ENCODE measurements at places on chromosomes 7 and 10. TPM values are rescaled to one million over a fixed set of nuclear protein-coding genes. Genes with fewer than 3 reads are reported as not detected.

The RHOBTB1 gene
- total RNA-seq: 22.8 TPM

The HTR5A gene
- total RNA-seq: not detected

The MYL10 gene
- not detected for total RNA-seq

DNA sequence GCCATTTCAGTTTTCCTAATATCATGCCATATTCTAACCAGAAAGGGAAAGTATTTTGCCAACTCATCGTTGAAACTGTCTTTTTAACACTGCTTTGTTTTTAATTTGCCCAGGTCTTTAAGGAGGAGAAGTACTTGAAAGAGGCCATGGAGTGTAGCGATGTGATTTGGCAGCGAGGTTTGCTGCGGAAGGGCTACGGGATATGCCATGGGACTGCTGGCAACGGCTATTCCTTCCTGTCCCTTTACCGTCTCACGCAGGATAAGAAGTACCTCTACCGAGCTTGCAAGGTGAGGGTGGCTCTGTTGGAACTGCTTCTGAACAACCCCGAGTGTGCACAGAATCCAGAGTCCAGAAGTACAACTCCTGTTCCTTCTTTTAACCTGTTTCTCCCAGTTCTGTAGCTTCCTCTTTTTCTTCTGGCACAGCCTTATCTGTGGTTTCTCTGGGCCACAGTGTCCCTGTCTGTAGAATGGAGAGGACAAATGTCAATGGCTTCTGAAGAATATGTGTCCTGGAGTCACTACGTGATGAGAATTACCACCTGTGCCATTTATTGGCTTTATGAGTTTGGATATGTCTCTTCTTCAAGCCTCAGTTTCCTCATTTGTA, 60.1 kb downstream of the LANCL2 start:
- no peak overlapping the region for H3K4me3 ChIP-seq
- H3K27me3 ChIP-seq: no peaks in the 10 kb centered on the region
- DNase-seq: no peak
- no peaks in the 10 kb centered on the region for H3K4me1 ChIP-seq

DNA sequence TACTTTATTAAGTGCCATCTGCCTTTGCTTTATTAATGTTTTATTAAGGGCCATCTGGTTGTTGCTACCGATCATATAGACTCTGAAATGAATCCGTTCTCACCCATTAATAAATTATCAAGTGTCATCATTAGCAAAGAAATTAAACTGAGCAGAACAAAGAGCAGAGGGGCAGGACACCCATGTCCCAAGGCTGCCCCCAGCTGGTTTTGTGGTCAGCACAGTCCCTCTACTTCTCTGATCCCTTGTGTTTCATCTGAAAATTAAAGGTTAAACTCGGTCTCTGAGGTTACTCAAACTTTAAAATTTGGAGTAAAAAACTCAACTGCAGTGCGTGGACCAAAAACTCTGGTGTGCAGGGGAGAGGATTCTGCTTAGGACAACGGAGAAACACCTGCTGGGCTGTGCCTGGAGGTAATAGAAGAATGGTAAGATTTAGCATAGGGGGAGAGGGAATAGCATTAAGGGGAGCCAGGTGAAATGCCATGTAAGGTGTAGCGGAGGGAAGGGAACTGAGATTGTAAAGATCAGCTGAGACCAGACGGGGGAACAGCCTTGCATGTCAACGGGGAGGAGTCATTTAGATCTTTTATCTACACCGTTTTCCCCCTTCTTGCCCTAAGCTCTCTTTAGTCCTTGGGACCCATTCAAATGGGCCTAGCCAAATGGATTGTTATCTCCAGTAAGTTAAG, 10.8 kb upstream of the GSDME start:
- no peak overlapping the region for H3K4me3 ChIP-seq
- no peak overlapping the region for H3K27ac ChIP-seq
- no peaks in the 10 kb centered on the region for H3K4me1 ChIP-seq
- H3K27me3 ChIP-seq: no peaks in the 10 kb centered on the region
- DNase-seq: no peak

- H3K27me3 ChIP-seq: no peaks in the 10 kb centered on the region
- DNase-seq: no peak
- no peak overlapping the region for H3K4me3 ChIP-seq
- no peaks in the 10 kb centered on the region for H3K36me3 ChIP-seq
- H3K4me1 ChIP-seq: no peaks in the 10 kb centered on the region
Observed at GRCh38 chr7:155483245-155483644, 25.3 kb downstream of the EN2 start.

DNA sequence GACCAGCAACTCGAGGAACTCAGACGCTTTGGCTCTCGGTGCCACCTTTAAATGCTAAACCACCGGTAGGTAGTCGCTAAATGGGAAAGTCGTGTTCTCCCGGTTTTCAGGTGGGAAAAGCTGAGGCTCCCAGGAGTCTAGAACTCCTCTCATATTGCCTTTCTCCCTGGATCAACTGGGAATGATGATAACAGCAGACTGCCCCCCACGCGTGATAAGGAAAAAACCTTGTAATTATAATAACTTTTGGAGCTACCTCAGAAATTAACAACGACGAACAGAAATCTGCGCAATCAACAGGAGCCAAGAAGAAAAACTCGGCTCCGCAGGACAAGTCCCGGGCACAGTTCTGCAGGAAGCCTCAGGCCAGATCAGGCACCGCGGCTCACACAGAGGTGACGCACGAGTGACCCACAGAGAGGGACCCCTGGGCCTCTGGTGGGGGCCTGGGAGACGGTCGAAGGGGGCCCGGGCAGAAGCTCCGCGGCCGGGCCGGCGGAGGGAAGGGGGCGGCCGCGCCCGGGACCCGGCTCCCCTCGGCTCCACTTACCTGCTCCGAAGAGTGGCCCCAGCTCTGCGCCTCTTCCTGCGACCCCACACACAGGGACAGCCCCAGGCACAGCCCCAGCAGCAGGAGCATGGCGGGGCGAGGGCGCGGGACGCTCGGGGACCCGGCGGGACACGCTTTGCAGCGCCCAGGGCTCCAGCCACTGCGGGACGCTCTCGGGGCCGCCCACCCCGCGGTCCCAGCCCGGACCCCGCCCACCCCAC, at the start of gene ITIH5:
Gene ITIH5 (minus strand): TSS at position 714 of the 771 bp plus-strand sequence. CDS start 74 bp downstream, at position 640.
- no peaks in the 10 kb centered on the region for H3K36me3 ChIP-seq
- H3K27ac ChIP-seq: peak within 1 kb of the TSS; percentile 4
- peaks cover 3% of the 10 kb centered on the region for H3K4me1 ChIP-seq
- no peaks in the 10 kb centered on the region for H3K27me3 ChIP-seq
- DNase-seq: peak; percentile 51

DNA sequence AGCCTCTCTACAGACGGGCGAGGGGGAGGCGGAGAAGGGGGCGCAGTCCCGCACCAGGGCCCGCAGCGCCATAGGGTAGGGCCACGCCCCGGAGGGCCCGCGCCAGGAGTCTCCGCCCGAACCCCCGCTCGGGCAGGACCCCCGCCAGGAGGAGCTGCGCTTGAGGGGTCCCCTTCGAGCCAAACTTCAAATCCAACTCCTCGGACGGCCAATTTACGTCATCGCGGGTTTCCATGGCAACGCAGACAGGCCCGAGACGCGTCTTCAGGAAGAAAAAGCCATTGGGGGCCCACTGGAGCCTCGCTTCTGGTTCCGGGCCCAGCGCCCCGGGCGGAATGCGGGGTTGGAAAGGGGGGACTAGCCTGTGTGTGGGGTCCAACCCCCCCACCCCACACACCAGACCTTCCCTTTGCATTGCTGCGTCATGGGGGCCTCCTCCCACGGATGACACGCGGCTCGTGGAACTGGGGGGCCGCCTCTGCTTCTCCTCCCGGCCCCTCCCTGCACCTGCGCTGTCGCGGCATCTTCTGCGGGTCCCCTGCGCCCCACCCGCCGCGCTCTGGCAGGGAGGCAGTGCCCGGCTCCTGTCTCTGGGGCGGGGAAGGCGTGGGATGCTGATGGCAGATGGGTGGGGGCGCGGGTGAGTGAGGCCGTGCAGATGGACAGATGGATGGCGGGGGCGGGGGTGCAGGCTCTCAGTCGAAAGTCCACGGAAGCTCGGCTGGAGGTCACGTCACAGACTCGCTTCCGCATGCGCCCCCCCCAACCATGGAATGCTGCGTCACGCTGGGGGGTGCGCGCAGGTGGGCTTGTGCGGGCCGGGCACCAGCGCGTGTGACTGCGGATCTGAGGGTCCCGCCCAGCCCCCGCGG, 1.2 kb downstream of the CALY start:
- H3K27me3 ChIP-seq: no peaks in the 10 kb centered on the region
- no peaks in the 10 kb centered on the region for H3K36me3 ChIP-seq
- H3K4me1 ChIP-seq: no peaks in the 10 kb centered on the region
- H3K27ac ChIP-seq: no peak overlapping the region
- H3K4me3 ChIP-seq: no peak overlapping the region

- no peaks in the 10 kb centered on the region for H3K27me3 ChIP-seq
- no peaks in the 10 kb centered on the region for H3K36me3 ChIP-seq
- no peak overlapping the region for H3K4me3 ChIP-seq
- no peak overlapping the region for H3K27ac ChIP-seq
- H3K4me1 ChIP-seq: no peaks in the 10 kb centered on the region
- DNase-seq: no peak
Observed at GRCh38 chr10:126137562-126138221, 241.3 kb downstream of the FANK1 start.

DNA sequence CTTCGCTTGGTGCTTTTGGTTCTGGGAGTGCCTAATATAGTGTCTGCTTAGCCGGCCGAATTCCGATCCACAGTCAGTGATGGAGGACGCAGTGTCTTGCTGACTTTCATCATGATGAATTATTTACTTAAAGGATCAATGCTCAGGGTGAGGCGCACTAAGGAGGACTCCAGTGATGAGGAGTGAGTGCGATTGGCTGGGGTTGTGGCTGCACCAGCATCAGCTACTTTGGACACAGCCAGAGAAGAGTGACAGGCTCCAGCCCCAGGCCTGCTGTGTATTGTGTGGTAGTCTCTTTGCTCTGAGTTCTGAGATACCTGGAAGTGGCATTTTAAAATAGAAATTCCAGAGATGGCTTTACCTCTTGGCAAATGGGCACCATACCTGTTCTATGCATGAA, 73.3 kb upstream of the ANLN start:
- no peak overlapping the region for H3K27ac ChIP-seq
- no peak for DNase-seq
- no peak overlapping the region for H3K4me3 ChIP-seq
- no peaks in the 10 kb centered on the region for H3K36me3 ChIP-seq
- H3K27me3 ChIP-seq: no peaks in the 10 kb centered on the region
- no peaks in the 10 kb centered on the region for H3K4me1 ChIP-seq

DNA sequence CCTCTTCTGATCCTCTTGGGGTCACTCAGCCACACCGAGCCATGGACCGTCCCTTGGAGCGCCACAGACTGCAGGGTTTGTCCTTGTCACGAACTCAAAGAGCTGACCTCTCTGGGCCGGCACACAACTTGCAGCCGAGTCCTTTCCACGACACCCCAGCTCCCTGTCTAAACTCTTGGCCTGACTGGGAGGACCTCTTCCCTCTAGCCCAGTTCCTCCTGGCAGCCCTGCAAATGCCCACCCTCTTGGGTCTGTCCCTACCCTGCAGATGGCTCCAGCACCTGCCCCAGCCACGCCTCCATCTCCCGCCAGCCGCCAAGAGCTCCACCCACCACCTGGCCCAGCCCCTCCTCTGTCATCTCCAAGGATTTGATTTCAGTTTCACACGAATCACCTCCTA, 339.2 kb downstream of the DNAJB6 start:
- H3K4me1 ChIP-seq: no peaks in the 10 kb centered on the region
- H3K27me3 ChIP-seq: peaks cover 2% of the 10 kb centered on the region
- DNase-seq: no peak
- no peaks in the 10 kb centered on the region for H3K36me3 ChIP-seq
- no peak overlapping the region for H3K4me3 ChIP-seq
- H3K27ac ChIP-seq: no peak overlapping the region

GRCh38 chr7:45696476-45696875, 122.3 kb downstream of the ADCY1 start:
- H3K4me3 ChIP-seq: no peak overlapping the region
- no peaks in the 10 kb centered on the region for H3K27me3 ChIP-seq
- H3K27ac ChIP-seq: no peak overlapping the region
- no peak for DNase-seq
- no peaks in the 10 kb centered on the region for H3K36me3 ChIP-seq
- H3K4me1 ChIP-seq: no peaks in the 10 kb centered on the region

DNA sequence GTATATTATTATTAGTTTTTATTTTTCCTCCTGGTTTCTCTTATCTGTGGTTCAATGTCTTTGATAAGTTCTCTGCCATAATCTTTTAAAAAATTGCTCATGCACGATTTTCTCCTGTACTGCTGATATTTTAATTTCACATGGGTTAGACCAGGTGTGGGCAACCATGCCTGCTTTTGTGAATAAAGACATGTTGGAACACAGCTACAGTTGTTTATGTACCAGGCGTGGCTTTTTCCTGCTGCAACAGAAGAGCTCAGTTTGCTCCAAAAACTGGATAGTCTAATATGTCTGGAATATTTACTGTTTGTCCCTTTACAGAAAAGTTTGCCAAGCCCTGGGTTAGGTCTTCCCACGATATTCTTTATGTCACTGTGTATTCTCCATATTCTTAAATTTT, 105.2 kb downstream of the VWC2 start:
- no peak overlapping the region for H3K4me3 ChIP-seq
- H3K27ac ChIP-seq: no peak overlapping the region
- H3K27me3 ChIP-seq: no peaks in the 10 kb centered on the region
- no peaks in the 10 kb centered on the region for H3K36me3 ChIP-seq
- DNase-seq: no peak
- H3K4me1 ChIP-seq: no peaks in the 10 kb centered on the region

DNA sequence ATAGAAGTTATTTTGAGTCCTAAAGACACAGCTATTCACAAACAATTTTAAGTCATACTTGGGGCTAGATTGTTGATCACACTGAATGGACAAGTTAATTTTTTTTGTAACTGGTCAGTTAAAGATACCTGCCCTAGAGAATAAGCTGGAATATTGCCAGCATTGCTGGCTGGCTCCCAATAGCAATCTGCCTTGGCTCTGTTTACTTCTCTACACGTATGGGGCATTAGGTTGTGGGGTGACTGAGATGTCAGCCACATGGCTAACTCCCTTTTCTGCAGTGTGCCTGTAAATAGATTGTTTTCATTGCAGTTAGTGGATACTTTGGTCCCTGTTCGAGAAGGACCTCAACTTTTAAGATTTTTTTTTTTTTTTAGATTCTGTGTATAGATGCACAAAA, 128.2 kb downstream of the SEMA3E start:
- no peaks in the 10 kb centered on the region for H3K4me1 ChIP-seq
- no peak overlapping the region for H3K4me3 ChIP-seq
- no peaks in the 10 kb centered on the region for H3K27me3 ChIP-seq
- H3K36me3 ChIP-seq: no peaks in the 10 kb centered on the region
- DNase-seq: no peak

DNA sequence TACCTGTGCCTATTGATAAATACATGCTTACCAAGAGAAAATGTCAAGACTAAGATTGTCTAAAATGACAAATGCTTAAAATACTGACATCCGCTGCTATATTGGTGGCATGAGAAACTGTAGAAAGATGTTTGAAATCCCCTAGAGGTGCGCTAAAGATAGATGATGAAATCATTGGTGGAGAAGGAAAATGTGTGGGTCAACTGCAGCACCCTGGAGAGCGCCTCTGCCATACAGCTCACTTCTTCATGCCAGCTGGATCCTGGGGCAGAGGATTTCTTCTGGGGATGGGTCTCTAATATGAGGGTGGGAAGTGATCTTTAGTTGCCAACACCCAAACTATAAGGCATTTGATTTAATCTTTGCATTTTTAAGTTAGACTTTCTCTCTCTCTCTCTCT, 680.4 kb upstream of the POM121L12 start:
- H3K4me3 ChIP-seq: no peak overlapping the region
- no peaks in the 10 kb centered on the region for H3K27me3 ChIP-seq
- H3K27ac ChIP-seq: no peak overlapping the region
- DNase-seq: no peak

GRCh38 chr10:107553470-107553869, 389.0 kb upstream of the SORCS1 start:
- H3K27ac ChIP-seq: no peak overlapping the region
- H3K27me3 ChIP-seq: no peaks in the 10 kb centered on the region
- no peak for DNase-seq
- no peaks in the 10 kb centered on the region for H3K4me1 ChIP-seq

All from aorta (tissue), 5 donors.